AG04450 (cell line): ENCODE measurements at places on chromosomes 1 and 21. TPM values are rescaled to one million over a fixed set of nuclear protein-coding genes. Genes with fewer than 3 reads are reported as not detected.

Gene TMEM234
- polyA plus RNA-seq = 17.3 and 18.6 TPM in 2 replicates

Gene RBP7
- polyA plus RNA-seq = 0.20 and 0.22 TPM in 2 replicates

Gene SMG7
- 30.3 and 35.1 TPM in 2 replicates for polyA plus RNA-seq

Gene COPA
- polyA plus RNA-seq = 366 and 384 TPM in 2 replicates

Gene PLA2G2E
- polyA plus RNA-seq = not detected in 2 replicates

Gene LYSMD1
- polyA plus RNA-seq = 9.1 and 9.6 TPM in 2 replicates

Gene TMEM269
- polyA plus RNA-seq = 0.04 TPM in 1 of 2 replicates, not detected in the other

Gene ZNF672
- 9.1 and 10.9 TPM in 2 replicates for polyA plus RNA-seq
